Stimulated activated CD8-positive, alpha-beta memory T cell treated with anti-CD3 and anti-CD28 coated beads, Interleukin-7, amount 100 ng/mL, for 48 hours (primary cell): ENCODE measurements at places on chromosomes 4 and X.
A peak's percentile ranks its signal among the peaks of the same experiment; 100 is the strongest.

DNA sequence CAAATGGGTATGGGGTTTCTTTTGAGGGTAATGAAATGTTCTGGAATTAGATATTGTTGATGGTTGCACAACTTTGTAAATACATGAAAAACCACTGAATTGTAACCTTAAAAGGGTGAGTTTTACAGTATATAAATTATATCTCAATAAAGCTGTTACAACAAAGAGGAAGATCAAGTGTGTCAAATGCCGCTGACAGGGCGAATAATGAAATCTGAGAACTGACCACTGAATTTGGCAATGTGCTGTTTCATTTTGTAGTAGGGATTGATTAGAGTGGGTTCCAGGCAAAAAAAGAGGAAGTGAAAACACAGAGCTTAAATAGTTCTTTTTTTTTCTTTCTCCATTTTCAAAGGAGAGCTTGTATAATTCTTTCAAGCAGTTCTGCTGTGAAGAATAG, 161.1 kb upstream of the NAP1L5 start:
- DNase-seq: no peak

DNA sequence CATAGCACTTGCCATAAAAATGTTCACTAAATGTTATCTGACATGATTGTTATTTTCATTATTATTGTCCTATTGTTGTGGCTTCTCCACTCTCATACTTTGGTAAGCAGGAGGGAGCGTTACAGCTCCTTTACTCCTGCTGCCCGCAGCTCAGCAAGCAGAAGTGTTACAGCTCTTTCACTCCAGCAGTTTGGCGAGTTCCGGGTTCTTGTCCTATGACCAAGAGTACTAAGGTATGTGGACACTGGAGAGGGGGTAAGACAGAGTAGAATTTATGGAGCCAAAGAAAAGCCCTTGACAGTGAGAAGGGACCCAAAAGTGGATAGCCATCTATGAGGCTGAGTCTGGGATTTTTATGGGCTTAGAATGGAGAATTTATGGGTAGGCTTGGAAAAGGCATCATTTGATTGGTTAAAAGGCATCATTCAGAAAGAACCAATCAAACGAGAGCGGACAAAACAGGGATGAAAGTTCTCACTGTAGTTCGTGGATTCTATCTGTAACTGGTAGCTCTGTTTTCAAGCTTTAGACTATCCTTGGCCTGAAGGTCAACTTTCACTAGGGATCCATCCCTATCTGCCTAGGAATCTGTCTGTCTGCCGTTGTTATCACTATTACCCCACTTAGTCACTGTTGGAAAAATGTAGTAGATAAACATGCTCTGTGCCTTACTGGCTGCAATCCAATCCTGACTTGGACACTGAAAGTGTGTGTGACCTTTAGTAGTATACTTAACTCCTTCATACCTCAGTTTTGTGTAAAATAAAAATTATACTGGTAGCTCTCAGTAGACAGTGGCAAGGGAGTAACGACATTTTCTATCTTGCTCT, 545.6 kb upstream of the LCORL start:
- no peak for DNase-seq

GRCh38 chr4:113618205-113618604, 143.3 kb downstream of the CAMK2D start:
- DNase-seq: no peak

GRCh38 chr4:19575924-19576323, 675.8 kb upstream of the SLIT2 start:
- DNase-seq: no peak

GRCh38 chr4:41214825-41215146, 444 bp upstream of the APBB2 start:
- DNase-seq: no peak

DNA sequence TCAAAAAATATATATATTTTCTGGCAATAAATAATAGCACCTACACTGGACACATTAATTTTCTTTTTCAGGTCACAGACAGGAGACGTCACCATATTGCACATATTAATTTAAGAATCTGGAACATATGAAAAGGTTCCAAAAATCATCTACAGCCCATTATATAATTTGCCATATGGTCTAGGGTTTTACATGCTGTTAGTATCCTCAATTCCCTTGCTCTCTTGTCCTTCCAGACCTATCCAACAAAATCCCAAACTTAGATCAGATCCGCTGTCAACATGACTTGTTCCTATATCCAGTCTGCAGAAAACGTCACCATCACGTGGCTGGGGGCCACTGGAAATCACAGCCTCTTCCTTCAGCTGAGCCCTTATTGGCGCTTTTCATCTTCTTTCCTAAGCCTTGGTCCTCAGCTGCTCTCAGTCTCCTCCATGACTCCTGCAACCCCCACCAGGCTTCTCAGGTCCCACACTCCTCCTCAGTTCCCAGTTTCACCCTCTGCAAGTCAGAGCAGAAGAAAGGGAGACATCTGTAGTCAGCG, 192.0 kb upstream of the GATB start:
- DNase-seq: no peak

- DNase-seq: no peak
Observed at GRCh38 chr4:99148550-99148949, 4.5 kb upstream of the ADH4 start.

DNA sequence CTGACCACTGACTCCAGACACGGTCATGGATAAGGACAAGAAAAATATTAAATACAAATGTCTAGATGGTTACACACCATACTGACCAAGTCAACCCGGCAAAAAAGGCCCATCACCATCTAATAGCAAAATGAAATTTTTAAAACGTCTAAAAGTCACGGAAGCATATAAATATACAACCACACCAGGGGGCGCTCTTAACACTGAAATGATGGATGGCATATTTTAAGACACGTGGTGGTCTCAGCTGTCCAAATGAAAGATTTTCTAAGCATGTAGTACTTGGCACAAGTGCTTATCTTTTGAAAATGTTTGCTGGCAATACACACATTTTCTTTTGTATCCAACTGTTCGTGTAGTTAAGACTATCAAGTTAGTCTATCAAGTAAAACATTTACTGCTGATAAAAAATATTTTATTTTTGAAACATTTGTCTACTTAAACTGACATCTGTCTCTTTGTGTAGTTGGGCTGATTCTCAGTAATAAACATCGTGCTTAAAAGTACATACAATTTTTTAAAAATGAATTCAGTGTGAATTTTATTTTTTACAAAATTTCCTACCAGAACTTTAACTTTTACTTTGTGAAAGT, 64.6 kb downstream of the COX7B2 start:
- DNase-seq: peak; percentile 12

DNA sequence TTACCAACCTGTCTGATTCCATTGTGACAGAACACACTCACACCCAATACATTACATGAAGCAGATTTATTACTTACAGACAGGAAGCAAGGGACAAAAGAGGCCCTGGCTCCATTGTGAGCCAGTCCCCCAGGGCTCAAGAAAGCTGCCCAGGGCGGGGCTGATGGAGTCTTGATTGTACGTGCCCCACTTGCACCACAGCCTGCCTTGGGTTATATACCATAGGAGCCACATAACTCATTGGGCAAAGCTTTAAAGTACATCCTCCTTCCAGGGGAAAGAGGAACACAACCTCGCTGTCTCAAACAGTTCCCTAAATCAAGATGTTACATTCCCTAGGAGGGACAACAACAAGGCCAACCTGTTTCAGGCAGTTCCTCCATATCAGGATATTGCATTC, 3.4 kb upstream of the ZRSR2 start:
- no peak for DNase-seq

- no peak for DNase-seq
Observed at GRCh38 chr4:21242163-21242562, 541.9 kb downstream of the PACRGL start.

DNA sequence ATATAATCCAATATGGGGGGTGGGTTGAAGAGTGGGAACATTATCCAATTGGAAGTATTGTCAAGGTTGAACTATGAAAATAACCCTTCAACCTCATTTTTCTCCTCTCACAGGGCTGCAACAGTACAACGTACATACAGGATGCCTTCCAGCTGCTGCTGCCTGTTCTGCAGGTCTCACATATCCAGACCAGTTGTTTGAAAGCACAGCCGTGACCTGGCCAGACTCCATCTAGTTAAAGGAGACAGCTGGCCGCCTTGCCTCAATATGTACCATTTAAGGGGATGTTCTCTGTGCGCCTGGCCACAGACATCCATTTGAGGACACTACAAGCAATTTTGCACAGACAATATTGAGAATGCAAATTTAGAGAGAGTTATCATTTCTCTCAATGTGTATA, 75.7 kb downstream of the FAM114A1 start:
- no peak for DNase-seq

- DNase-seq: no peak
Observed at GRCh38 chr4:180449395-180449956, 1793.7 kb upstream of the TENM3 start.

- DNase-seq: no peak
Observed at GRCh38 chr4:113849771-113850170, 88.2 kb upstream of the CAMK2D start.

DNA sequence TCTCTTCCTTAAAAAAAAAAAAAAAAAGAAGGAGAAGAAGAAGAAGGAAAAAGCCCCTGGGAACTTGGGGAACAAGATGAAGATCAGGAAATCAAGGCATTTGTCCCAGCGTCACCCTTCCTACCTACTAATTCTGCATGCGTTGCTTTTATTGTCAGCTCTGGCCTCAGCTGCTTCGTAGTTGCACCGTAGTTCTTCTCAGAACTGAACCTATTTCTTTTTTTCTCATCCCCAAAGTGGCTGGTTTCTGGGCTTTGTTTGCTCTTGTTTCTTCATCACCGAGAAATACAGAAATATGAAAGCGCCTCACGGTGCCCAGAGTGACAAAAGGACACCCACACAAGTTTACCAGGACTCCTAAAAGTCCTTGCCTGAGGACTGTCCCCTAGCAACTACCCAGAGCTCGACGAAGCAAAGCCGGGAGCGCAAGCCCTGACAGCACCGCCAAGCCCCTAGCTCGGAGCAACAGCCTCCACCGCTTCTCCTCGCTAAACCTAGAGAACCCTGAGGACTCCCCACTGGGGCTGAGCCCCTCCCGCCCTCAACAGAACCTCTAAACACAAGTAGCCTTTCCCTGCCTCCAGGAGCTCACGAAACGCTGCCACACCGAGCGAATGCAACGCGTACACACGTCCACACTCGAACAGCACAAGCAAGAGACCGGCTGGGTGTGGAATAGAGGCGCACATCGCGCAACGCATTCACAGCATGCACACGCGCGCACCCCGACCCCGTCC, 710 bp downstream of the PRKG2 start:
- DNase-seq: no peak

- DNase-seq: no peak
Observed at GRCh38 chrX:68652326-68653170, 5.1 kb downstream of the STARD8 start.

GRCh38 chr4:153595894-153596601, 88.0 kb upstream of the TLR2 start:
- no peak for DNase-seq
